Stimulated activated CD8-positive, alpha-beta memory T cell treated with anti-CD3 and anti-CD28 coated beads, Interleukin-4, amount 100 ng/mL, for 4 hours (primary cell): ENCODE measurements at places on chromosomes 7 and 10.

GRCh38 chr10:60597513-60597912 lies 180.8 kb upstream of the CDK1 start:
- DNase-seq = no peak

DNA sequence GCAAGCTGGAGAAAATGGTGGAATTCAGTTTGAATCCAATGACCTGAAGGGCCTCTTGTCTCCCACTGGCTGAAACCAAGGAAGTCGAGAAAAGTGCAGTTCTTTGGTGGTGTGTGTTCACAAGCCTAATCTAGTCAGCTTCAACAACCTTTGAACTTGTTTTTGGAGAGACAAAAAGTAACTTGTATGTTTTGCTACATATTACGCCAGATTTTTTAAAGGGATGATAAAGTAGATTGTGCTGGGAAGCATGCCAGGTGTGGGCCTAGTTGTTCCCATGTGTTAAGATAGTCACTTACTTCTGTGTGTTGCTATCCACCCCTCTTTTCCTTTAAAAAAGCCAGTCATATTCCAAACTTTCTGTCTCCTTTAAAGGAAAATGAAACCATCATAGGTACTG lies 79.7 kb upstream of the FAM3C start:
- no peak for DNase-seq

DNA sequence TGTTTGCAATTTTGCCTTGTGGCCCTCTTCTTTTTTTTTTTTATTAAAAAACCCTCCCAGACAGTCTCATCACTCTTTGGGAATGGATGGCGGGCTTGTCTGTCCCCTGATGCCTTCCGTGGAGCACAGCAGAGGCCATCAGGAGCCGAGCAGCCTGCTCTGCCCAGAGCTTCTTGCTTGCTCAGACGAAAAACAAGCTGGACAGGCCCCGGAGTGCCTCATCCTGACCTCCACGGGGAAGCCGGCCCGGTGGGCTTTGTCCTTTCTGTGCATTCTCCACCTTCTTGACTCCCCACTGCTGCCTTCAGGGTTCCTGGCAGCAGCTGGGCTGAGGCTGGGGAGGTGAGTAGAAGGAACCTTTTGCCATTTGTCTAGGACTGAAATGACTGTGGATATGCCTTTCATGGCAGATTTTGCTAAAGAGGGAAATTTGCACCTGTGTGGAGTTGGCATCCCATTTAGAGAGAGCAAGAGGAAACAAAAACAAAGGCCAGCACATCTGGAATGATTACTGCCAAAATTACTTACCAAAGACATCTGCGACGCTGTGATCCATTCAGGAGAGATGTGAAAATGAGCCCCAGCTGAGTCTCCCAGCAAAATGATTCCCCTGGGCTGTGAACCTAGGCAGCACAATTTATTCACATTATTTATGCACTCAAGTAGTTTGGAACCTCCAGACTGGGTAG lies 108.3 kb downstream of the AOAH start:
- no peak for DNase-seq

DNA sequence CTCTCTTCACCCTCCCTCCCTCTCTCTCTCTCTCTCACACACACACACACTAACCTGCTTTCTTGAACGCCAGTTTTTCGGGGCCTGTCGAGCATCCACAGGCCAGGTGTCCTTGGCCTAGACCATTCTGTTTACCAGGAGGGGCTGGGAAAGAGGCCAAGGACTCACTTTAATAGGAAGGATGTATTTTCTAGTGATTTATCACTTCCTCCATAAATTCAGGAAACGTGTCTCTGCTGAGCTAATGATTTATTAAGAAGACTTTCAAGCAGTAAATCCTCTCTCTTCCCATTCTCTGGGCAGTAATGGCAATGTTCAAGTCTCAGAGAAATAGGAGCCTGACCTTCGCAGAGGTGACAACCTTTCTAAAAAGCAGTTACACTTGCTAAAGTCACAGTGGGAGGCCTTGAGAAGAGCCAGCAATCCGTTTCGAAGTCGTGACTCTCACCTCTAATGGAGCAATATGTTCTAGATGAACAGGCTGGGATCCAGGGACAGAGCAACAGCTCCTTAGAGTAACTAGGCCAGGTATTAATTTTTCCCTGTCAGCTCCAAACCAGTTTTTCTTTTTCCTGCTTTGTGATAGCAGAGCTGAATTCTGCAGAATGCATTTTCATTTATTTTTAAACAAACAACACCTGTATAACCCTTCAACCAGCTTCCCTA lies 1357.5 kb upstream of the SORCS1 start:
- no peak for DNase-seq

- no peak for DNase-seq
Measured at GRCh38 chr10:63414481-63415260, 51.1 kb downstream of the JMJD1C start.

- no peak for DNase-seq
Measured at GRCh38 chr10:119496273-119496672, 46.2 kb downstream of the RGS10 start.

DNA sequence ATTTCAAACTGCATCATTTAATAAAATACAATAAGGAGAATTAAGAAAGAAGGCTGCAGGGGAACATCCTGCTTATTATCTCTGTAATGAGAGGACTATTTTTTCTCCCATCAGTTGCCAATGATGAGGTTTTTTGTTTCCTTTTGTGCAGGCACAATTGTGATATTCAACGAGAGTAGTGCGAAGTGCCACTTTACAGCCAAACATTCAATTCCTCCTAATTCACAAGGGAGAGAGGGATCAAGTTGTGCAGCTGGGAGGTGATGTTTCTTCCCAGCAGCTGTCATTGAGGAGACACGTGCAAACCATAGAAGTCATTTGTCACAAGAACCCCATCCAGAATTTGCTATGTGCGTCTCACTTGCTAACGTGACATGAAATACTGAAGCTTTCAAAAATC lies 81.6 kb upstream of the ICA1 start:
- DNase-seq = no peak

GRCh38 chr7:150317748-150318444 lies 5.3 kb upstream of the LRRC61 start:
- DNase-seq = no peak

GRCh38 chr10:14032406-14032998 lies 298.2 kb downstream of the FRMD4A start:
- DNase-seq = no peak

DNA sequence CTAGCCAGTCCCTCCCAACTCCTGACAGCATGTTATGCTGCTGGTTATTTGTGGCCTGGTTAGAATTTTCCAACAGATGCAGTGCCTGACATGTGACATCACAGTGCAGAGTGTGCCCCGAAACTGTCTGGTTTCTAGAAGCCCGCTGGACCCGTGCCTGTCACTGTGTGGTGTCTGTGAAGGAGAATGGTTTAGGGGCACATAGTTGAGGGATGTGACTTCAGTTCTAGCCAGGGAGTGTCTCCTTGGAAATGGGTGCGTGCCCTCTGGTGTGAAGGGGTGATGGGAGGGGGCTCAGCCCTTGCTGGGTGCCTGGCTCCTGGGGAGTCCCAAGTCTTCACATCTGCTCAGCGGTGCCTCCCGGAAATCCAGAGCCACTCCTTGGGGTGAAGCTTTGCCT lies 303.6 kb downstream of the GLRX3 start:
- no peak for DNase-seq

GRCh38 chr7:107446988-107447387 lies 22.9 kb upstream of the GPR22 start:
- DNase-seq = no peak

- no peak for DNase-seq
Measured at GRCh38 chr10:75967491-75967890, 536.1 kb downstream of the LRMDA start.

DNA sequence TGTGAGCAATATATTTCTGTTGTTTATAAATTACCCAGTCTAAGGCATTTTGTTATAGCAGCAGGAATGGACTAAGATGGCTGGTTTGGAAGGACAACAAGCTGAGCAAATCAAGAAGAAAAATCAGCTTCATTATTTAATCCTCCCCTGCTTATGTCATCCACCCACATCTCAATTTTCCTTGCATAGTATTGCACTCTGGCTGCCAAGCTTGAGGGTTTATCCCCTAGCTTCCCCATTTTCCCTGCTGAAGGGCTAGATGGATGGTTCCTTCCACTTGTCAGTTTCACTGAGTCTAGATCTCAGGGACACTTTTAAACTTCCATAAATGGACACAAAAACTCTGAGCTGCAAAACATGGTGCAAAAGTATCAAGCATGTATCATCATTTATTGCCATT lies 75.2 kb upstream of the LAMB4 start:
- no peak for DNase-seq

DNA sequence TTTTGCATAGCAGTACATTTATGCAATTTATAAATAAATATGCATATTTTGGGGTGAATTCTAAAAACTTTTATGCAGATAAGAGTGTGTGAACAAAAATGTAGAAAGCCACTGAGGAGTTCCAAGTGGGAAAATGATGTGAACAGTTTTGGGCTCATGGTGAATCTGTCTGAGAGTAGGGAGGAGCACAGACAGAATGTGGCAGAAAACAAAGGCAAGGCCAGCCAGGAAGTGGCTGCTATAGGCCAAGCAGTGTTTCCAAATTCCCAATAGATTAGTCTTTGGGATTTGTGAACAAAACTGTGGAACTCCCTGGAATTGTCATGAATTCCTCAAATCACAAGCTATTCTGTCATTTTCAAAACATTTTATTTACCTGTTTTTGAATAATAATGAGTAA lies 73.6 kb upstream of the AMPH start:
- DNase-seq = no peak
